GM03348 (cell line): ENCODE measurements at places on chromosomes 16 and 17.

DNA sequence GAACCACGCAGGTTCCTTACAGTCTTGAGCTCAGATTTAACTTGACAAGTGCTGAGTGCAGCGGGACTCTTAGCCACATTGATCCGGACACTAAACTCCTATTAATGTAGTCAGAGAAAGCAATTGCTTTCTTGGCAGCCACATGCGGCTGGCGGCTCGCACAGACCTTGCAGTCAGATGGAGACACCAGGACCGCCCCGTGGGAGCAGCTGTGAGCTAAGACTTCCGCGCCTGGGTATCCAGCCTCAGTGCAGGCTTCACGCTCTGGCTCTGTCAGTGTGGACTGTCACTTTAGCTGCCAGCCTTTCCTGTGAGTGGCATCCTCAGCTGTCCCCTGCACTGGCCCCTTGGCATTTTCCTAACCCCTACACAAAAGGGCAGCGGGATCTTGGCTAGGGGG, 80.9 kb upstream of the NLRP1 start:
- peak; percentile 18 for DNase-seq

- DNase-seq: no peak
Observed at GRCh38 chr17:8985054-8985701, 19.7 kb upstream of the PIK3R5 start.

- peak; percentile 79 for DNase-seq
Observed at GRCh38 chr16:528111-529011, 849 bp downstream of the CAPN15 start.

- DNase-seq: no peak
Observed at GRCh38 chr16:19344224-19344801, 58.8 kb downstream of the CLEC19A start.

- no peak for DNase-seq
Observed at GRCh38 chr17:49498029-49498615, 3.0 kb downstream of the NGFR start.

GRCh38 chr16:77220427-77220826, 21.2 kb downstream of the SYCE1L start:
- no peak for DNase-seq

GRCh38 chr17:3926860-3927627, 10.8 kb upstream of the P2RX1 start:
- no peak for DNase-seq

GRCh38 chr17:21242026-21242697, 11.0 kb downstream of the NATD1 start:
- DNase-seq: peak; percentile 69

GRCh38 chr16:27701381-27701780, 151.4 kb downstream of the KATNIP start:
- DNase-seq: no peak

DNA sequence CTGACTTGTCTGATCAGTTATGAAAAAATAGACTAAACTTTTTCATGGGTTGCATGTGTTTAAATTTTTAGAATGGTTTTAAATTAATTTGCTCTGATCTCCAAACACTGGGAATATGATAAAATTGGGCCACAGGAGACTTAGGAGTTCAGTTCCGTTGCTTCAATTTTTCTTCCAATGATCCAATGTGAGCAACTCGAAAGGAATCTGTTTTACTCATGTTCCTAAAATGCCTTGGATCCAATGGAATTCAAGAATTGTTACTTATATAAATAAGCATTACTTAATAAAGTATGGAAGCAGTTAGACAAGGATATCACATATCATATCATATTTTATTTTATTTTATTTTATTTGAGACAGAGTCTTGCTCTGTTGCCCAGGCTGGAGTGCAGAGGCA, 56.0 kb upstream of the NACA2 start:
- DNase-seq: peak; percentile 48
